ENCODE measurements at places on chromosomes 4 and X.

DNA sequence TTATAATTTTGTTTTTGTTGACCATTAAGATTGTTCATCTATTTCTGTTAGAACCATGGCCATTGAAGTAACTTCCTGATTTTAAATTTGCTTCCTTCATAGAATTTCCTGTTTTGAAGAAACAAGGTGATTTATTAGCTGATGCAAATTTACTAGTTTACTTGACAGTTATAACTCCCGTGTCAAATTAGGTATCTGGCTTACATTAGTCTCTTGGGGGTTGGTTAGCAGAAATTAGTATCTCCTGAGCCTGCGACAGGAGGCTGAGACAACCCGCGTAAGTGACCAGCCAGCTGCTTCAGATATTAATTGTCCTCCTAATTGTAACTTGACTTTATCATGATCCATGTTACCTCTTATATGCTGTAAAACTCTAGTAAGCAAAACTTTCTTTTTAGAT is 154.3 kb downstream of the CFAP299 start:
- no peak for DNase-seq

- DNase-seq = no peak
These were observed 222.2 kb upstream of the PPP1R2C start for GRCh38 chrX:43000121-43000520.

DNA sequence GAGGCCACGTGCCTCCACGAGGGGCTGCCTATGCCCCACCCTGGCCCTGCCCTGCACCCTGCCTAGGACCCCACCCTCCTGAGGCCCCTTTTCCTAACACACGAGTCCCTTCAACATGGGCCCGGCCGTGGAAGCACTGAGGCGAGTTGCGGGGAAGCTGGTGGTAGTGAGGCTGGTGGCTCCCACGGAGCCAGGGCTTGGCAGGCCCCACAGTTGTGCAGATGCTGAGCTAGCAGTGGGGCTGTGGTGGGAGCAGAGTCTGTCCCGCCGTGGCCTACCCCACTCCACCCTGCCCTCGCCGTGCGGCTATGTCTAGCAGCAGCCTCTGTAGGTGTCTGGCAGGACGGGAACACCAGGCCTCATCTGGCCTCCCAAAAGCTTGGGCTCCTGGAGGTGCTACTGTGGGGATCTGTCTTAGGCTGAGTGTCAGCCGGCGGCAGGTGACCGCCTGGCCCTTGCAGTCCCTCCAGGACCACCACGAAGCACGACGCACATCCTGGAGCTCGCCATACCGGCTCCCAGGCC is 18.8 kb downstream of the TACC3 start:
- DNase-seq = no peak

- no peak for DNase-seq
These were observed 81.3 kb upstream of the ATOH1 start for GRCh38 chr4:93747220-93747619.

Data from stimulated activated CD8-positive, alpha-beta memory T cell treated with anti-CD3 and anti-CD28 coated beads, Interleukin-2, amount 100 ng/mL, for 48 hours (primary cell).